ENCODE measurements at places on chromosomes 16 and 17.

- DNase-seq: no peak
These were observed 110.5 kb downstream of the RBFOX1 start for GRCh38 chr16:7443142-7443541.

DNA sequence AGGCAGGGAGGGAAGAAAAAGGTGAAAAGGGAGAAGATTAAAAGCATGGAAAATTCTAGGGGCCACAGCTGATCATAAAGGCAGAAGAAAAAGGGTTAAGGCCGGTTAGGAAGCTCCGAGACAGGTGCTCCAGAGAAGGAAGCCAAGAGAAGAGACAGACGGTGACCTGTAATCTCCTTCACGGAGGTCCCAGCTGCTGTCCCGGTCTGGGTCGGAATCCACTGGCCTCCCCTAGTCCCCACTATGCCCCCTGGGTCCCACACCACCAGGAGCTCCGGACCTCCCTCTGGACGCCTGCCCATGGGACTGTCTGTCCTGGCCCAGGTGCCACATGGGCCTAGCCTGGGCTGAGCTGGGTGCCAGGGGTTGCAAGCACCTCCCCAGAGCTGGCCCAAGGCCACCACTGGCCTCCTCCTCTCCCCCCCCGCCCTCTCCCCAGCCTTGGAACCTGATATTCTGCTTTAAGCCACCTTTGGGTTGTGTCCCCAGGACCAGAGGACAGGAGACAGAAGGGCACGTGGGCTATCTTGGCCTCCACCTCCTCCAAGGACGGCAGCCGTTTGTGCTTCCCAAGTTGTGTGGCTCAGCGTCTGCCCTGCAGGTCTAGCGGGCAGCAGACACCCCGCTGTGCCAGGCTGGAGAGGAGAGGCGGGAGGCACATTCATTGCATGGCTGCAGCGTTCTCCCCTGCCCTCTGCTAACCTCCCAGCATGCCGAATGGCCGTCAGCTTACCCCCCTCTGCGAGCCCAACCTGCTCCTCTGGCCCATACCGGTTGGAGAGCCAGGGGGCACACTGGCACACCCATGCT is 102.4 kb downstream of the ENGASE start:
- no peak for DNase-seq

GRCh38 chr17:2656283-2656682 is 55.3 kb downstream of the CLUH start:
- DNase-seq: peak; percentile 25

GRCh38 chr17:1918346-1919162 is 88.7 kb downstream of the RPA1 start:
- DNase-seq: no peak

GRCh38 chr16:2692948-2693651 is 10.8 kb downstream of the KCTD5 start:
- no peak for DNase-seq

DNA sequence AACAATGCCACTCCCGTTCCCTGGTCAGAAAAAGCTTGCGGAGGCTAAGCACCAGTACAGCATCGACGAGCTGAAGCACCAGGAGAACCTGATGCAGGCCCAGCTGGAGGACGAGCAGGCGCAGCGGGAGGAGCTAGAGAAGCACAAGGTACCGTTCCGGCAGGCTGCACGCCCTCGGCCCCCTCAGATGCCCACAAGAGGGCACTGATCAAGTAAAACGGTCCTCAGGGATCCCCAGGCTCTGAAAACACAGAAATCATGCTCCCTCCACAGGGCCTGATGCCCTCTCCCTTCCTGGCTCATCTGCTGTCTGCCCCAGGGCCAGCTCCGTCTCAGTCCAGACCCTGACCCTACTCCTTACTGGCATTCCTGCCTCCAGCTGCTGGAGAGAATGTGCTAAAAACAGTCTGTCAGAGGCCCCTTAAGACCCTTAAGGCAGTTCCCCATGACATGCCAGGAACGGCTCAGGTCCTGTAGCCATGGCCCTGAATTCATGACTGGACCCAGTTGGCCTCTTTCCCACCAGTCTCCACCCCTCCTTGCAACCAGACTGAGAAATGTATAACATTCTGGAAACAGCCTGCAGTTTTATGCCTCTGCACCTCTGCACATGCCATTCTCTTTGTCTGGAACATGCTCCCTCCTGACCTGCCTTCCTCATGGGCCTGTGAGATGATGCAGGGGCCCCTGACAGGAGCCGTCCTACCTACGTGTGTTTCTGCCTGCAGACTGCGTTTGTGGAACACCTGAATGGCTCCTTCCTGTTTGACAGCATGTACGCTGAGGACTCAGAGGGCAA is 21.8 kb downstream of the DRC3 start:
- peak; percentile 27 for DNase-seq

- no peak for DNase-seq
These were observed 419.9 kb downstream of the HAPSTR1 start for GRCh38 chr16:9511389-9511788.

DNA sequence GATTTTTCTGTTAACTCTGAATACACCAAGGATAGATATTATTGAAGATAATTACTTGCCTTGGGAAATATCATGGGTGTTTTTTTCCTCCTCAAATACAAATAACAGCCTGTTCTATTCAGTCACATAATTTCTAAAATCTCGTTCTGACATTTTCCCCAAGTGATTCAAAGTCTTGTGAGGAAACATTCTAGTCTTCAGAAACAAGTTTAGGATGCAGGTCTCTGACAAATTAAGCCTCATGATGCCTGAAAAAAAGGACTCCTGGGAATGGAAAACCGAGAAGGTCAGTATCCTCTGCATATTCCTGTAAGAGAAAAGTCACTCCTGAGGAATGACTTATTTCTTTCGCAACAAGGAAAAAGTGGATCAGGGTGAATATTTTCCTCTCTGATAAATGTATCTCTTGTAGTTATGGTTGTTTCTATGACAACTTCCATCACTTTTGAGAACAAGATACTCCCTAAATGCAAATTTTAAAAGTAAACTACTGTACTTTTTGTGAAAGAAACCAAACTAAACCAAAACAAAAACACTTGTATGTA is 384.6 kb downstream of the CNTNAP4 start:
- no peak for DNase-seq

- DNase-seq: no peak
These were observed 86.3 kb upstream of the TNRC6C start for GRCh38 chr17:77872199-77872598.

DNA sequence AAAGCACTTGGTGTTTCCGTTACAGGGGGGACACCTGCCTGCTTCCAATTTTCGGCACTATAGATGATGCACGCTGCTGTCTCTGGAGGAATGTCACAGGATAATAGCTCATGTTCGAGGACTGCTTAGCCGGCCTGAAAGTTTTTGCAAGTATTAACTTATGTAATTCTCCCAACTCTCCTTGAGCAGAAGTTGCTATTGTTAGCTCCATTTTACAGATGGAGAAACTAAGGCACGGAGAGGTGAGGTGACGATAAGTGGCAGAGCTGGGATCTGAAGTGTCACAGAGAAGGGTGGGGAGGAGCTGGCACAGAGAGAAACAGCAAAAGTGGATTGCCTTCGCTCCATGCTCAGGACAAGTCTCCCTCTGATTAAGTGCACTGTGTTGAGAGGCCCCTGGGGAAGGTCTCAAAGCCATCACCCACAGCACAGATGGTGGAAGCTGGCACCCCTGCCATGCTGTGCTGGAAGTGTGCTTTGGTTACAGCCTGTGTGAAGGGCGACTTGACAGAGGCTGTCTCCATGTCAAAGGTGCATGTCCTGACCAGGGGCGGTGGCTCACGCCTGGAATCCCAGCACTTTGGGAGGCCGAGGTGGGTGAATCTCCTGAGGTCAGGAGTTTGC is 40.8 kb upstream of the MEAK7 start:
- DNase-seq: no peak

- DNase-seq: peak; percentile 18
These were observed 114.8 kb upstream of the NOL11 start for GRCh38 chr17:67602974-67603373.

- no peak for DNase-seq
These were observed 613.7 kb downstream of the TMEM114 start for GRCh38 chr16:7976563-7976962.

- no peak for DNase-seq
These were observed 47.6 kb downstream of the ABAT start for GRCh38 chr16:8722025-8722348.

- no peak for DNase-seq
These were observed 24.0 kb downstream of the CREBBP start for GRCh38 chr16:3856367-3857141.

GRCh38 chr16:71426880-71427615 is 14.8 kb downstream of the TLE7 start:
- DNase-seq: no peak

- DNase-seq: peak; percentile 51
These were observed 1.9 kb downstream of the PHF12 start for GRCh38 chr17:28949185-28950016.

DNA sequence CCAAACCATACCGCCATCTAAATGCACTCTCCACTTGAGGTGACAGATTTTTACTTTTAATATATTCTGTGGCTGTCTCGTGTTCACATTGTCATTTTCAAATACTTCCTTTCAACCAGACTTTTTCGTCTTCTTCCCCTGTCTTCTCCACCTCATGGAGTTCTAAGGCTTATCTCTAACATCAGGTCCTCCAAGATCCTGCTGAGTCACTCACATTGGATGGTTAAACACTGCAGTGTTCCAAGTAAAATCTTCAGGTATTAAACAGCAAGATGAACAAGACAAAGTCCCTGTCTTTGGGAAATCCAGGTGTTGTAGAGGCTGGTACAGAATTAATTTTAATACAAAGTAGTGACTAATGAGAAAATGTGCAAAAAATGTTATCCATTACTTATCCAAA is 330.2 kb upstream of the KIF2B start:
- DNase-seq: no peak

- peak; percentile 46 for DNase-seq
These were observed 181.1 kb downstream of the SEC14L1 start for GRCh38 chr17:77321649-77322513.

- DNase-seq: peak; percentile 60
These were observed 324.7 kb downstream of the BCAS3 start for GRCh38 chr17:61002316-61002736.

- DNase-seq: no peak
These were observed 15.6 kb upstream of the NKD1 start for GRCh38 chr16:50532576-50532975.

DNA sequence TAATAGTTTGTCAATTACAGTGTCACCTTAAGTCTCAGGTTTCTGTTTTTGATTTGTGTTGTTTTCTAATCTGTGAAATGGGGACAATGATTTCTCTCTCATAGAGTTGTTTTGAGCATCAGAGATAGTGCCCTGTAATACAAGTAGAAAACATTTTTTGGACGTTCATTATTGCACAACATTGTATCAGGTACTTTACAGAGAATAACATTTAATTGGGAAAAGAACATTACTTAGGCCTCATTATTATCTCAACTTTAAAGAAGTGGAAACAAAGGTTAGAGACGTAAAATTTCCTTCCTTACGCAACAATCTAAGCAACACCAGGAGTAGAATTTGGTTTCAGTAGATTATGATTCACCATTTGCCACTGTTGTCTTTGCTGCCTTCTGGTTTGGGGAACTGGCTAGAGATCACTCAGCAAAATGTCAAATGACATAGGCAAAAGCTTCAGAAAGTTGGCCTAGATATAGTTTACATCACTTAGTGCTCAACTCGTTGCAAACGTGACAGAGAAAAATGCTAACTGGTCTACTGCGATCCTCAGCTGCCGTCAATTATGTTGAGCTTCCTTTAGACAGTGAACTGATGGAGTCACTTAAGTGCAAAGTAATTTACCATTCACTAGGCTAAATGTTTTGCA is 1026.8 kb downstream of the CDH11 start:
- peak; percentile 54 for DNase-seq

DNA sequence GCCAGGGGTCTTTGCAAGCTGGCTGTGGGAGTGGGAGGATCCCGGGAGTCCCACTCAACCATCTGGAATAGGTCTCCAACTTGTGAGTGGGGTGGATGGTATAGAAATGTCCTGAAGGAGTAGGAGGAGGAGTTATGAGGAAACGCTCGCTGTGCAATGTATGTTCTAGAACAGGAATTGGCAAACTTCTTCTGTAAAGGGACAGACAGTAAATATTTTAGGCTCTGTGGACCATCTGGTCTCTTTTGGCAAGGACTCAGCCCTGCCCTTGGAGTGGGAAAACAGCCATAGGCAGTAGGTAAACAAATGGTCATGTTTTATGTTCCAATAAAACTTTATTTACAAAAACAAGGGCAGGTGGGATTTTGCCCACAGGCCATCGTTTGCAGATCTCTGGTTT is 149.2 kb downstream of the NPIPB5 start:
- no peak for DNase-seq

GRCh38 chr16:794091-794822 is 5.8 kb downstream of the CHTF18 start:
- no peak for DNase-seq

GRCh38 chr17:42050393-42051012 is at the start of gene C17orf113:
Gene C17orf113, minus strand, starts transcription at chr17:42050601. Its CDS starts 7,225 bp downstream, at chr17:42043376.
- DNase-seq: peak; percentile 39

DNA sequence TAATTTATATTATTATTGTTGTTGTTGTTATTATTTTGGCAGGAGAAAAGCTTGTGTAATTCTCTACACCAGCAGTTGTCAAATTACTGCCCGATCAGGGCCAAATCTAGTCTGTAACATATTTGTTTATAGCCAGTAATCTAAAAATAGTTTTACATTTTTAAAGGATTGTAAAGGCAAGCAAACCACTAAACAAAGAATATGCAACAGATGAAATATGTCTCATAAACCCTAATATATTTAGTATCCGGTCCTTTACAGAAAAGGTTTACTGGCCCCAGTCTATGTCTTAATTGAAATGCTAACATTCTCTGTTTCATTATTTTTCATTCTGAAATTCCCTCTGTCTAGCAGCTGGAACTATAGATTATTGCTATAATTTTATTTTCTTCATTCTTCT is 709.5 kb downstream of the KCNJ2 start:
- DNase-seq: no peak

GRCh38 chr17:18006495-18007239 is 32.3 kb downstream of the ATPAF2 start:
- no peak for DNase-seq

DNA sequence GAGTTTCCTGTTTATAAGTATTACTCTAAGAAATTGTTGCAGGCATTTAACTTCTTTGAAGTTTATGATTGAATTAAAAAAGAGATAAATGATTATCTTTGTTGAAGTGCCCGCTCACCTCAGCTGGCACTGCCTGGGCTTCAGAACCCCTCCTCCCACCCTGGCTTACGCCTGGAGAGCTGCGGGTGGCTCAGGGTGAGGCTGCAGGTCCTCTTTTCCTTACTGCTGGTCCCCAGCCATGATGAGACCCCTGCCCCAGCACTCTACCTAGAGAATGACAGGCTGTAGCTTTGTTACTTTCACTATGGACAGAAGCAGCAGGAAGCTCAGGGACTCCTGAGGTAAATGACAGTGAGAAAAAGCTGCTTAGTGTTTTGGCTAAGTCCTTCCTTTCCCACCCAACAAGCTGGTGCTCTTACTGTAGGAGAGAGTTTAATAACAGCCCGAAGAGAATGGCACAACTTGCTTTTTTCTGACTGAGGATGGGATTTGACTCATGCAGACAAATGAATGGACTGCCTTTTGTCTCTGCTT is 62.1 kb downstream of the EPN2 start:
- DNase-seq: no peak
